ENCODE measurements at places on chromosomes 3 and 15.
A peak's percentile ranks its signal among the peaks of the same experiment; 100 is the strongest.

- no peak for DNase-seq
Observed at GRCh38 chr3:69806735-69807438, 67.6 kb downstream of the MITF start.

DNA sequence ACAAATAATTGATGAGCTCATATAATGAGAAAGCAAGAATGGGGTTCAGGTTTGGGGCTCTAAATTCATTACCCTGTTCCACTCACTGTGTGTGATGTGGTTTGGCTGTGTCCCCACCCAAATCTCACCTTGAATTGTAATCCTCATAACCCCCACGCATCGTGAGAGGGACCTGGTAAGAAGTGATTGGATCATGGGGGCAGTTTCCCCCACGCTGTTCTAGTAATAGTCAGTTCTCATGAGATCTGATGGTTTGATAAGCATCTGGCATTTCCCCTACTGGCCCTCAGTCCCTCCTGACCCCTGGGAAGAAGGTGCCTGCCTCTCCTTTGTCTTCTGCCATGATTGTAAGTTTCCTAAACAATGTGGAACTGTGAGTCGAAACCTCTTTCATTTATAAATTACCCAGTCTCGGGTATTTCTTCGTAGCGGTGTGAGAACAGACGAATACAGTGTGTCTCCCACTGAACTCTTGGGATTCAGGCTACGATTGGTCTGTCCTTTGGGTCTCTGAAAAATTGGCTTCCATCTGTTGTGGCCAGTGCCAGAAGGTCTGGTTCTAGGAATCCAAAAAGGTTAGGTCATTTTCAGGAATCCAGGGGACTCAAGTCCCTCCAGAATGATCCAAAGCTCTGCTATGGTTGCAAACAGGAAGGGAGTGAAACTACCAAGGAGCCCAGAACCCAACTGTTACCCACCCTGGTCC, 87.7 kb downstream of the XXYLT1 start:
- no peak for DNase-seq

DNA sequence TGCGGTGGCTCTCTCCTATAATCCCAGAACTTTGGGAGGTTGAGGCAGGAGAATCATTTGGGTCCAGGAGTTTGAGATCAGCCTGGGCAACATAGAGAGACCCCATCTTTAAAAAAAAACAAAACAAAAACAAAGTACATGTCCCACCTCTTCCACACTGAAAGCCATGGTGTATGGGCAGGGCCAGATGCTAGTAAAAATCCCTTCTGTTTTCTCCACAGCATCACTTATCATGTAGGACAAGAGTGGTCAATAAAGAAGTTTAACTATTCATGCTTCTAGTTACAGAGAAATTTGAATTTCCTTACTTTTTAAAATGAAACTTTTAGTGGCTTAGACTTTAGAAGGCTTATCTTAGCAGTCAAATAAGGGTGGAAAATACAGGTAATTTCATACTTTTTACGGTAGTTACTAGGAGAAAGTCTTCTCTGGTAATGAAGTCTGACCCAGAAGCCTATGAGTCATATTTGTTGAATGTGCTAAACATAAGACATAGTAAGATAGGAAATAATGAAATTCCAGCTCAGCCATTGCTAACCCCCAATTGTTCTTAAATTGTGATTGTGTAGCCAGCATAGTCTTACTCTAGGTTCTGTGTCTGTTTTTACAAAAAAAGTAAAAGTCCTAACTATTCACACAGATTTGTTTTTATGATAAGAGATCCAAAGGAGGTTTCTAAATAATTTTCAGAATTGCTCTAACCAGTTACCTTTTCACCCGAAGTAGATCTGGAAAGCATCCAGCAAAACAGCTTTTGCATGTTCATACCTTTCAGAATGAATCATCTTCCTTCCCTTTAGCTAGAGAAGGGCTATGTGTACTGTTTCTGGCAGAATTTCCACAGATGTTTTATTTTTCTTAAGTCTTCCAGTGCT, 16.4 kb upstream of the ZNF609 start:
- no peak for DNase-seq

DNA sequence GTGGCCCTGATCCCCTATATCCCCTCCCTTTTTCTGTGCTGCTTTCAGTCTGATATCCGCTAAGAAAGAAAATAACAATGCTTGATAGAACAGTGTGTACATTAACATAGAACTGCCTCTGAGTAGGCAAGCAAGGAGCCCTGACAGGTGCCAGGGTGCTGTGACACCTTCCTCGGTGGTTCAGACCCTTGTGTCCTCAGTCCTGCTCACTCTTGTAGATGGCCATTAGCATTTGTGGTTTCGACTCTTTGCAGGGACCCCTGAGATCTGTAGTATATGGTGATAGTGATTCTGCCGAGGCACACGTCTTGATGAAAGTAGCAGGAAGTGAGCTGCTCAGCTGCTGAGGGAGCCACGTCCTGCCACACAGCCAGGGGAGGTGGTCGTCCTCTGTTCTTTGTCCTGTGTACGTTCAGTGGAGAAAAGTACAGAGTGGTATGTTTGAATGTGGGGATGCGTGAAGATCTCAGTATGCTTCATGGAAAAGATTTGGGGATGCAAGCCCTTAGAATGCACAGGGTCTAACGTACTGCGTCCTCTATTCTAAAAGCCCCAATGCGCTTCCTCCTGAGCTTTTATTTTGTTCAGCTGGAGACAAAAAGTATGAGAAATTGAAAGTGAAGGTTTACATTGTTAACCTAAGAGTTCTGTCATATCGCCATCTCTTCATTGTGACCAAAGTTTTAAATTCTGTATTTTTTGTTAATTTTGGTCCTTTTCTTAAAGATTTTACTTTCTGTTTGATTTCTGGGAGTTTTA, 35.4 kb downstream of the PXYLP1 start:
- no peak for DNase-seq

- DNase-seq: no peak
Observed at GRCh38 chr3:170322566-170323269, 34.8 kb upstream of the SKIL start.

DNA sequence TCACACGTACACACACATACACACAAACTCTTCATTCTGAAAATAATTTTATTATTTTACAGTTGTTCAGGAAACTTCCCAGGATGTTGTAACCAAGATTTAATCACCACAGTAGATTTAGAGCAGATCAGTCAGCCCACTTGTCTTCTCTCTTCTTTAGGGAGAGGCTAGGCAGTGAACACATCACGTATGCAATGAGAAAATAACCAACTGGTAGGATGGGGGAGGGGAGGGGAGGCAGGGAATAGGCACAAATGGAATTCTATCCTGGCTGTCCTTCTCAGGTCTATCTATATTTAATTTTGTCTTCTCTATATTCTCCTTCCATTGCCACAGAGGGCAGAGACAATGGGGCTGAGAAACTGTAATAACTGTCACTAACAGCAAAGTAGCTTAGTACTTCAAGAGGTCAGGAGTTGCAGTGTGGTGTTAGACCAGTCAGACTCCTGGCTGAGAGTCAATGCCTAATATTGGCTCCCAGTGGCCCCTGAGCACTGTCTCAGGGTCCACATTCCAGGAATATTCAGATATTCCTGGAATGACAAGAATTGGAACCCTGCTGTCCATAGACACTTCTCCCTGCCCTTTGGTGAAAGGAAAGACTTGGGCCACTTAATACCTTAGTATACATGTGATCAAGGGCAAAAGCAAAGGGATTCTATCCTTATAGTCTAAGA, 2.6 kb upstream of the HCLS1 start:
- no peak for DNase-seq

DNA sequence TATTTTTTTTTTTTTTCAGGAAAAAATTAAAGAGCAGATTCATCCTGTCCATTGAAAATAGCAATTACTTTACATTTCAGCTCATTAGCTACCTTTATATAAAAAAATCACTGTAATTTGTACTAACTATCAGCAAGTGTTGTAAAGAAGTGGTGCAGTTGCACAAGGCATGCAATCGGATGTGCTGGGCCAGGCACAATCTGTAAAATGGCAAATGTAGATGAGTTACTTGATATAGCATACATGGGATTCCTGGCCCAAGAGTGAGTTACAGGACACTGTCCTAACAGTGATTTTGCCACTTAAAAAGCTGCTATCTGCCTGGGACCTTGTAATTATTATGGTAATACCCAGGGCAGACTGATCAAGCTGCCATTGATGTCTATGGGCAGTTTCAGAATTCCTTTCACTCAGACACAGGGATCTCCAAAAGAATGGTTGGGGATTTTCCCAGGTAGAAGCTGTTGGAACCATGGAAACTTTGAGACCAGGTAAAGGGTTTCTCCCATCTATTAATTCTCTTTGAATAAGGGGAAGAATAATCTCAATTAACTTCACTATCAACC, 182.2 kb upstream of the ICE2 start:
- DNase-seq: no peak

DNA sequence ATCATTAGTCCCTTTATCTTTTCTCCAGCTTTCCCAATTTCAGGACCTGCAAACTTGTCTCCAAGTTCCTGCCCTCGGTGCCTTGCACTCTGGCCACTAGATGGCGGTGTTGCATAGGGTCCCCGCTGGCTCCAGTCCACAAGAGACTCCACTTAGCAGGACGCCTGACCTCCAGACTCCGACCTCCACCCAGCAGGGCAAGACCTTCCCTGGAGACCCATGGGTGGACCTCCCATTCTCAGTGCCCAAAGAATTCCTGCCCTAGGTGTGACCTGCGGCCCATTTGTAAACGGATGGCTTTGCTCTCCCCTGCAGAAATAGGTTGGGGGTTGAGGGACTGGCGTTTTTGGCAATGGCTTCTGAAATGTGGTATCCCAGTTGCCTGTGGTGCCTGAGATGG, 82.6 kb downstream of the LSM3 start:
- peak; percentile 29 for DNase-seq

DNA sequence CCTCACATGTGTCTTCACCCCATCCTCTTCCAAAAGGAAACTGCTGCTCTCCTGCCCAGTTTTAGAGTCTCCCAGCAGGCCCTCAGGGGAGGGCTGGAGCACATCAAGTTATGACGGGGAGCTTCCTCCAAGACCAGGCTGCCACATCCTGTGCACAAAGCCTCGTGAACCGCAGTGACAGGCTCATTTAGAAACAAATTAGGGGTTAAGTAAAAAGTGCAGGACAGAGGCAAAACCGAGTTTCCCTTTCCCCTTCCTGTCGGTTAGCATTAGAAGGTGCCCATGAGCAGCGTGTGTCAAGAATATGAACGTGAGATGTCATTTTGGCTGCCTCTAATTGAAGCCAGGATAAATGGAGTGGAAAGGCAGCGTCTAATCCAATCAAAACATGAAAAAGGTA, 199.7 kb downstream of the ARRDC4 start:
- DNase-seq: no peak

- no peak for DNase-seq
Observed at GRCh38 chr3:39127908-39128304, 20.4 kb downstream of the TTC21A start.

GRCh38 chr15:70090436-70091296, 7.1 kb downstream of the TLE3 start:
- DNase-seq: no peak

DNA sequence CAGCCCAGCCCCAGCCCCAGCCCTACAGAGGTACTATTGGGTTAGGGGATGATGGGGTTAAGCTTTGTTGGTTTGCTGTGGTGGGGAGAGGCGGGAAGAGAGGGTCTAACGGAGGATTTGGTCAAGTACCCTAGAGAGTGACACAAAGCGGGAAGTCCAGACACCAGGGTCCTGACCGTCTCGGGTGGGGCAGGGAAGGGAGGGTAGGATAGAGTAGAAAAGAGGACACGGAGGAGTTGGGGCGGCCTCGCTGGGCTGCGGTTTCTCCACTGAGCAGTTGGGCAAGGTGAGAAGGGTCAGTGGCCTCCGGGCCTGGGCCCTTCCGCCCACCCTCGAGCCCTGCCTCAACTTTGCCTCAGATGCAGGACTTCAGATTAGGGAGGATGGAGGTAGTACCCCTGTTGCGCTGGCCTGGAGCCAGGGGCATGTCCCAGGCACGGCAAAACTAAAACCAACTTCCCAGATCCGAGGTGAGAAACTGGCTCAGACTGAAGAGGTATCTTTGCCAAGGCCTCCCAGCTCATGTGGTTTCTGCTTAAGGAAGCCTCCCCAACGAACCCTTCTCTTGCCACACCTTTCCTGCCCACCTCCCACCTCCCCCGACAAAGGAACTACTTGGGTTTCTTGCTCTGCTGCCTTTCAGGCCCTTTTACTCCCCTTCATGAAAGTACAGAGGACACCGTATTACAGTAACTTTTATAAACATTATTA, 551 bp downstream of the PML start:
- no peak for DNase-seq

GRCh38 chr3:157182879-157183278, 22.9 kb upstream of the CCNL1 start:
- no peak for DNase-seq

GRCh38 chr15:77749236-77749997, 116.7 kb upstream of the LINGO1 start:
- DNase-seq: no peak

GRCh38 chr3:141285570-141285969, 53.9 kb downstream of the PXYLP1 start:
- no peak for DNase-seq

DNA sequence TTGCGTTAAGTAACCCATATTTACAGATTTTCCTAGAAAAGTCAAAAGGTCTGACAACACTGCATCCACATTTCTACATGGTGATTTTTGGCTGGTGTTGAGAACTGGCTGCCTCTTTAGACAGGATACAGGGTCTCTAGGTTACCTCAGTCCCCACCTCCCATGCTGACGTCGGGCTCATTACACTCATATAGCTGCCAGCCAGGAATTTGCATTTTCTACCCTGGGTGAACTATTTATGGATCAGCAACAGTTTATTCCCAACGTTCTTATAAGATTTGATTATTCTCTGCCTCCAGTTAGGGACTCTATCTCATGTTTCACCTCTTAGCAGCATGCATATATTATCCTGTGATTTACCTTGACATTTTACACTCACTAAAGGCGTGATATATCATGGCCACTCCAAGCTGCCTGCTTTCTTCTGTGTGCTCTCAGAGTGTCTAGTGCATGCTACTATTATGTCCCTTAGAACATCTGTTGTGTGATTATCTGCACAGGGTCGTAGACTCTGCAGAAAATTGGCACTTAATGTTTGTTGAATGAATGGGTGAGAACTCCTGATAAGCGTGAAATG, 49.0 kb downstream of the CLDN11 start:
- no peak for DNase-seq

DNA sequence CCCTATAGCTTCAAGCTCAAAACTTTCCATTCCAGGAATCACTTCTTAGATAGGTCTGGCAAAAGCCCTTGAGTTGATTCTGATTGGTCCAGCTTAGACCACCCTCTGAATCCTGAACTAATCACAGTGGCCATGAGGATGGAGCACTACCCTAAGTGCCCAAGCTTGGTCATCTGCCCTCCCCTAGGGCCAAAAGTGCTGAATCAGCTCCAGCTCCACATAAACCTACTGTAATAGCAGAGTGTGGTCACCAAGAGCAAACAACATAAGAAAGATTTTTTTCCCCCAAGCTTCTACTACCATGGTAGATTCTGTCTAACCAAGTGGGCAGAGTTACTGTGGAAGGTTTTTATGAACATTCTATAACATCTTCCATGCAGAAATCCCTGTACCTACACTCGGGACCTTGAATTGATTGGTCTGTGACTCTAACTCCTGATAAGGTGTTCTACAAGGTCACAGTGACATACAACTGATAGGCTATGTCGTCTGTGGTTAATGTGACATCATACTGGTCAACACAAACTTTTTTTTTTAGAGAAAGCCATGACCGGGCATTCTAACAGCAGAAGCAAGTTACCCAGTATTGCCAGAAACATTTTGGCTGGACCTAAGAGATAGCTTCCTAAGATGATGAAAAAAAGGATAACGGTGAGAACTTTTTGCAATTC, 320.9 kb downstream of the MAGI1 start:
- no peak for DNase-seq

All from activated CD8-positive, alpha-beta memory T cell treated with anti-CD3 and anti-CD28 coated beads for 48 hours (primary cell).